ENCODE measurements at places on chromosomes 11 and 22. TPM values are rescaled to one million over a fixed set of nuclear protein-coding genes. Genes with fewer than 3 reads are reported as not detected.

GRCh38 chr11:9280655-9281301 lies 15.6 kb upstream of the DENND5A start:
- peak; percentile 83 for DNase-seq

FAM227A gene
- 0.89 TPM for total RNA-seq

GRCh38 chr11:110430267-110431050 lies 711 bp downstream of the FDX1 start:
- peak; percentile 38 for DNase-seq

DNA sequence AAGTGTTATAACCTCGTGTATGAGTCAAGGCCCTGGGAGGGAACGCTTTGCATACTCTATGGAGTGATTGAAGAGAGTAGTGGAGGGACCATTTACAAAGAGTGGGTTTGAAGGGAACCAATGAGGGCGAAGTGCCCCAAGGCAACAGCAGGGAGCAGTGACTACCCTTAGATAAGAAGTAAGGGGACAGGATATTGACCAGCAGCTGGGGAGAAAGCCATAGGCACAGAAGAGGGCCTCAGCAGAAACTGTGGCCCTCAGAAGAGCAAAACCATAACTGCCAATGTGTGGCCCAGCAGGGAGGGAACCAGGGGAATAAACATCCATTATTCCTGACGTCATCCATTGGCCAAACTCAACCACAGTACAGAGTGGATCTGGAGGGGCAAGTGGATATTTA lies 24.7 kb downstream of the PARVA start:
- no peak for DNase-seq

DNA sequence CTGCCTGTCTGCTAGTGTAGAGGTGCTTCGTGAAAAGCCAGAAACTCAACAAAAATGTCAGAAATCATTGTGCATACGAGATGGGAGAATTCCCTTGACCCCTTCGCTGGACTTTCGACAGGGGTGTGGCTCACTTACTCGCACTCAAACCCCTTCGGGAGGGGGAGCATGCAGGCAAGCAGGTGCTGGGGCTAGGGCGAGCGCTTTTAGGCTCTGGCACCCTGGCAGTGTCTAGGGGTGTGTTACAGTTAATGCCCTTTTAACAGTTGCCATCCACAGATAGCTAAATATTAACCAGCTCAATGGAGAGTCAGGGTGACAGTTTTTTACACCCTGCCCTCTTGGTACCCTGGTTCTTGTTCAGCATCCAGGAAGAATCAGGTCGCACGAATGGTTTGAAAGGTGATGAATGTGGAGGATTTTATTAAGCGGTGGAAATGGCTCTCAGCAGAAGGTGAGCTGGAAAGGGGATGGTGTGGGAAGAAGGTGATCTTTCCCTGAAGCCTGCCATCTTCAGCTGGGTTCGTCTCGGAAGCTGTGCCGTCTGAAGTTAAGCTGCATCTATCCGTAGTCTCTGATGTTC lies 59.6 kb upstream of the SHANK2 start:
- no peak for DNase-seq

LMNTD2 gene
- total RNA-seq, result 0.34 TPM

KDM4E gene
- not detected for total RNA-seq

OSM gene
- 140 TPM for total RNA-seq

DNA sequence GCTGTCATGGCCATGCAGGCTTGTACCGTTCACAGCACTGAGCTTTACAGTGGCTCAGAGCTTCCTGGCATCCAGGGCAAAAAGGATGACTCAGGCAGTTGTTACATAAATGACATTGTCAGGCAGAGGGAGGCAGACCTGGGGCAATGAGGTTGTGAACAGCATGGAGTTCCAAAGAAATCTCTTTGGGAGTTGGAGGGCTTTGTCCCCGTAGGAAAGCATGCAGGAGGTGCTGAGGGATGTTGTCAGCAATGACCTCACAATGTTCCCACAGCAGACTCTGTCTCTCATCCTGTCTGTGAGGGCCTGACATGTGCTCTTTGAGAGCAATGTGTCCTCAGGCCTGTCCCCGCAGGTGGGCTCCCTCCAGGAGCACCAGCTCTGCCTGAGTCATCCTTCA lies 25.9 kb upstream of the PDE2A start:
- DNase-seq, result no peak

GRCh38 chr11:108647701-108648527 lies 17.0 kb upstream of the DDX10 start:
- DNase-seq, result peak; percentile 73

GRCh38 chr11:64364911-64365310 lies 5.9 kb downstream of the RPS6KA4 start:
- DNase-seq, result no peak

- DNase-seq, result no peak
Measured at GRCh38 chr11:13051257-13051656, 42.1 kb downstream of the RASSF10 start.

DNA sequence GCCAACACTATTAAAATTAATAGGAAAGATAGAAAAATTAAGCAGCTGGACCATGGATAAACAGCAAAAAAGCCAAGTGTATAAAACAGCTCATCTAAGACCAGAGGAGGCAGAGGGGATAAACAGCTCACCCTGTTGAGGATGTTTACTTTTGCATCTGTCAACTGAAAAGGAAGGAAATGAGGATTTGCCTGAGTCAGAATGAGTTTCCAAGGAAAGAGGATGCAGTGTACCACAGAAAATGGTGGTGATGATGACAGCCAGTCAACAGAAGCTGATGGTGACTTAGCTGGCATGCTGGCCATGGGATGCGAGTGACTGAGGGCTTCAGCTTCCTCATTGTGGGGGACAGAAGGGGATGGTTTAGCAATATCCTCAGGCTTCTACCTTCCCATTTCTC lies 183.5 kb downstream of the KIRREL3 start:
- DNase-seq, result no peak

DNA sequence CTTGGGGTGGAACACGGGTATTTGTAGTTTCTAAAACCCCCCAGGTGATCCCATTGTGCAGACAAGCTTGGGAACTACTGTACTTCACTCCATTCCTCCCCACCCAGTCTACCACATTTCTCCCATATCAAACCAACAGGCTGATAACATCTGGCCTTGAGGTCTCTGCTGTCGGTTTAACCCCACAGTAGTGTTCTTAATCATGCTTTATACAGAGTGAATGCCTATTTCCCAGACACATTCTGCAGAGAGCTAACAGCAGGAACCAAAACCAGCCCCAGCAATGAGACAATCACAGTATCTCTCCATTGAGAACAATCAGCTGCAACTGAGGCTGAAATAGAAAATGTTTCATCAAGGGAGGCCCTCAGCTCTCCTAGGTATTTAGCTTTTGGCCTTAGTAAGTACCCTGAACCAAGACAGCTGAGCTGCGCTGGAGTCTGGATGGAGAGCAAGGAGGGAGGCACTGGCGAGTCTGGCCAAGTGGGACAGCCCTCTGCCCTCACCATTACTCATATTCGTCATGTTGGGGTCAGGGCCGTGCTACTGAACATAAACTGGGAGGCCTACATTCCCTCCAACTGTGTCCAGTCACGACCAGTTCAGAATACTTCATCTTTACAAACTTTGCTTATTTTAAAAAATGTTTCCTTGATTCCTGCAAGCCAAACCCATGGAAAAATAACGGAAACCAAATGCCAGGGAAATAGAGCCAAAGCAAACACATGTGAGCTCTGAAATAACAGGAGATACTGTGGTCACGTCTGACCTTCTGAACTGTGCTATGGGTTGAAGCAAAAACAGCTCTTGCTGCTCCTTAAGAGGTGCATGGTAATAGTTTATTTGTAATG lies 81.0 kb downstream of the CCDC34 start:
- no peak for DNase-seq

TRIM48 gene
- not detected for total RNA-seq

DNA sequence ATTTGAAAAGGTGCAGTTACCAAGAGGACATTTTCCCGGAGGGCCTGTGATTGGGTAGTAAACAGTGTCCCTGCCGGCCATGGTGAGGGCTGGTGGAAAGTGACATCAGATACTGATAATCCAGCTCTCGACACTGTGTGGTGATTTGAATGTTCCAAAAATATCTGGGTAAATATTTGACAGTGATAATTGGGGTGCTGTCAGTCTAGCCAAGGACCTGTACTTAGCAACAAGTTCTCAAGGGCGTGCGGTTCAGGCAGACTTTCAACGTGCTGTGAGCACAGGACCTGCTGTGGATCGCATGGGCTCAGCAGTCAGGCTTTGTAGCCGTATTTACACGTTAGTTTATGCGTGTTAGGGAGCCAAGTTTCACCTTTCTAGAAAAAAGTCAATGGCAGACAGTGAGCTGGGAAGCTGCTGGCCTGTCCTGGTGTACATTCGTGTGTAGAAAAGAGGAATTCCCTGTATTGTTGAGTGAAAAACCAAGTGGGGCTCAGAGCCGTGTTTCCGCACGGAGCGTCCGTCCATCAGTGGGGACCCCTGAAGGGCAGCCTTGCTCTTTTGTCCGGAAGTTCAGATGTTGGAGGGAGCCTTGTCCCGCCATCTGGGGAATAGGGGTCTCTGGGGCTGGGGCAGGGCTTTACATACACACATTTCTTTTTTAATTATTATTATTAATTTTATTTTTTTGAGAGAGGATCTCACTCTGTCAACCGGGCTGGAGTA lies 11.3 kb downstream of the TRMU start:
- DNase-seq, result no peak

GRCh38 chr11:64055077-64055476 lies 19.3 kb downstream of the FLRT1 start:
- DNase-seq, result no peak

- no peak for DNase-seq
Measured at GRCh38 chr11:57251491-57252104, 14.5 kb upstream of the APLNR start.

C11orf97 gene
- not detected for total RNA-seq

OR51I1 gene
- not detected for total RNA-seq

DNA sequence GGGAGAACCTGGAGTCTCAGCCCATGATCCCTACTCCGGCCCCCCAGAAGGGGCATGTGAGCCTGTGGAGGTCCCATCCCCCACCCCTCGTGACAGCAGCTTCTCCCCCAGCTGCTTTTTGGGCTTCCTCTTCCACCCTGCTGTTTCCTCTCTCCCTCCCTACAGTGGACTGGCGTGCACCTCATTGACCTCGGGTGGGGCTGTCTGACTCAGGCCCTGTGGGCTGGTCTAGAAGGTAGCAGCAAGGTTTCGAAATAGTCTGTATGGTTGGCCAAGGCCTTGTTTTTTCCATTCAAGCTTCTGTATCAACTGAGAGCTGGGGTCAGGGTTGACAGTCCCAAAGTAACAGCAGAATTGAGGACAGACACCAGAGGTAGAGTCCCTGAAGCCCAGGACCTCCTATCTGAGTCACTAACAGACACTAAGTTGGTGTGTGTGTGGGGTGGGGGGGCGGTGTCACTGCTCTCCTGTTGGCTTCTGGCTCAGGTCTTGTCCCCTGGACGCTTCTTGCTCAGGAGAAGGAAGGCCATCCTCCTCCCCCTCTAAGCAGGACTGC lies 7.7 kb downstream of the SLC37A2 start:
- DNase-seq, result peak; percentile 42

GRCh38 chr11:68312117-68312779 lies at the start of gene LRP5:
Gene LRP5 (plus strand): TSS chr11:68312591. CDS start chr11:68312715, 124 bp downstream.
- no peak for DNase-seq

MN1 gene
- 0.13 TPM for total RNA-seq

DNA sequence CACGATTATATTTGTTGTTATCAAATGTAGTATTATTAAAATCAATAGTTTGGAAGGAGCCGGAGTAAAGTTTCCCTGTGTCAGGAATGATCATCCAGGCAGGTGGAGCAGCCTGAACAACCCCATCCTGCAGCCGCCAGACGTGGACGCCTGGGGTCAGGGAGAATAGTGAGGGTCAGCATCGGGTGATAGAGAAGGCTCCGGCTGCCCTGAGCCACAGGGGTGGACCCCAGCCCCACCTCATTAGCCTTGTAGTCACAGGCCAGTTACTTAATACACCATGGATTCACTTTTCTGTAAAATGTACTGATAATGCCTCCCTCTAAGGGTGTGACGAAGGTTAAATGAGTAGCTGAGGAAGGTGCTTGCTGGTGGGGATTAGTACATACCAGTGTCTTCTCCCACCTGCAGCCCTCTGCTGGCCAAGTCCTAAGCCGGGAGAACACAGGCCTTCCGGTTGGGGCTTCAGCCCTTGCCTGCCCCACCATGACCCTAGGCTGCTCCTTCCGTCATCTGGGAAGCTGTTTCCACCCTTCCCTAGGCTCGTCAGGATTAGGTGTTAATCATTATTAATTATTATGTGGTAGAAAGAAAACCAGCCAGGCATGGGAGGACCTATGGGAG lies 14.9 kb downstream of the TMEM121B start:
- DNase-seq, result no peak

- DNase-seq, result peak; percentile 54
Measured at GRCh38 chr22:20803696-20804324, 29.9 kb downstream of the SERPIND1 start.

- peak; percentile 89 for DNase-seq
Measured at GRCh38 chr22:39490135-39490798, 11.8 kb upstream of the MIEF1 start.

DNA sequence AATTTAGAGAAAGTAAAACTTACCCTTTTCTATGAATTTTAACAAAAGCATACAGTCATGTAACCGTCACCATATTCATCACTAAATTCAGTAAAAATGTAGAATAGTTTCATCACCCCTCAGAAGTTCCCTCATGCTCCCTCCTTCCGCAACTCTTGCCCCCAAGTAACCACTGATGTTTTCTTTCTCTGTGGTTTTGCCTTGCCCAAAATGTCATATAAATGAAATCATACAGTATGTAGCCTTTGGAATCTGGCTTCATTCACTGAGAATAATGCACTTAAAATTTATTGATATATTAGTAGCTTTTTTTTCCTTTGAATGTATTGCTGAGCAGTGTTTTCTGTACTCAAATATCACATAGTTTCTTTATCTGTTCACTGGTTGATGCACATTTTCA lies 60.1 kb downstream of the DCUN1D5 start:
- DNase-seq, result no peak

DNA sequence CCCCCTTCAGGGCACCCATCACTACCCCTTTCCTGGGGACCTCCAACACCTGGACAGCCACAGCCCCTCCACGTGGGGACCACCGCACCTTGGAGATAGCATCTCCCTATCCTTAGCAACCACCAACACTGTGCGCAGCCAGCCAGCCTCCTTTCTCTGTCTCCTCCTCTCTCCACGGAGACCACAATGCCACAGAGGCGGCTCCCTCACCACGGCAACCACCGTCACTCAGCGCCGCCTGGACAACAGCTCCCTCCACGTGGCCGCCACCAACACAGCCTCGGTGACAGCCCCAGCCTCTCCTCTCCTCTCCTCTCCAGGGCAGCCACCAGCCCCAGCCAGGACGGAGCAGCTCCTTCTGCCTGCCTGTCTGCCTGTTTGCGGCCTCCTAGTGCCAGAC lies 10.5 kb downstream of the ELFN2 start:
- peak; percentile 78 for DNase-seq
